ENCODE measurements at places on chromosomes 5 and 9.

DNA sequence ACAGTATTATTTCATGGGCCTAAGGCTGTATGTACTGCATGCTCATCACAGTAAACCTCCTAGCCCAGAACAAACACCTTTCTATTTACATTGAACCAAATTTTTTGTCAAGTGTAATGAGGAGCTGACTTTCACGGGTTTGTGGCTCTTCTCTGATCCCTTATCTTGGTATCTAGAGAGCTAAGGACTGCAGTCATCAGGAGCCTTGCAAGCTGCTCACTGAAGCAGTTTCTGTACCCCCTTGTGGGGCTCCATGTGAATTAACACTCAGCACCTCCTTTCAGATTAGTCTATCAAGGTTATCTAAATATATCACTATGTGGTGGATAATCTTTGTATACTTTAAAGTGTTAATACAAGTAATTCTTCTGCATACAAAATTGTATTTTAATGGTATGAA is 108.2 kb downstream of the AUH start:
- DNase-seq = no peak

- DNase-seq = no peak
Measured at GRCh38 chr5:15719784-15720183, 219.8 kb downstream of the FBXL7 start.

DNA sequence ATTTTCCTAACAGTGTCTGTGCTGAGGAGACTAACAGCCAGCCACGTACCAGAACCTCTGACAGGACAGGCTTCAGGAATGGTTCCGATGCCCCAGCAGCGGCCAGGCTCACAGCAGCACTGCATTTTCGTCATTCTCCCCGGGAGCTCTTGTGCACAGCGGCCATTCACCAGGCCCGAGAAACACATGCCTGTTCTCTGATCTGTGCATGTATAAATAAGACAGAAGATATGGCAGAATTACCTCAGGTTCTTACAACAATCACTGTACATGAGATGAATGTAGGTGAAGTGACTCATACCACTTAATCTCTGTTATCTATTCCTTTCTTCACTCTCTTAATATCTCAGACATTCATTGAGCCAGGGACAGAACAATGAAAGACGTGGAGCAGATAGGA is 143.0 kb downstream of the FBN2 start:
- DNase-seq = no peak

DNA sequence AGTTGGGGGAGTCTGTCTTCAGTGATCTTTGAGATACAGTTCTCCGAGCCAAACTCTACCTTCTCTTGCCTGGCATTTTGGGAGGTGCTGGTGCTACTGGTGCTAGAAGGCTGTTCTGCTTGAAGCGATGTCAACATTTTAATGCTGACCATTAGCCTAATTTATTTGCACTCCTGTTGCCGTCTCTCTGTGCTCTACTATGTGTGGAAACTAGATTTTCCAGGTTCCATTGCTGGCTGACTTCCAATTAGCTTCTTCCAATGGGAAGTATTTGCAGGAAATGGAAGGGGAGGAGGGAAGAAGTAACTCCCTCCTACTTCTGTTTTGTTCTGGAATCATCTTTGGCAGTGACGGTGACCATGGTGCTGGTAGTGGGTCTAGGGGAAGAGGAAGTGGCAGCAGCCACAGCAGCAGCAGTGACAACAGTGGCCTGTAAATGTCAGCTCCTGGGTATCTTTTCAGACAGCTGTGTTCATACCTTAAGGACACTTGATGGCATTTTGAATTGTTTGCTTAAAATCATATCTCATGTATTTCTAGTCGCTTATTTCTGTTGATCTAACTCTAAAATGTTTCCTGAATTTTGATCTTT is 7.9 kb downstream of the TXNDC8 start:
- no peak for DNase-seq

- no peak for DNase-seq
Measured at GRCh38 chr5:172705576-172706084, 64.6 kb downstream of the NEURL1B start.

DNA sequence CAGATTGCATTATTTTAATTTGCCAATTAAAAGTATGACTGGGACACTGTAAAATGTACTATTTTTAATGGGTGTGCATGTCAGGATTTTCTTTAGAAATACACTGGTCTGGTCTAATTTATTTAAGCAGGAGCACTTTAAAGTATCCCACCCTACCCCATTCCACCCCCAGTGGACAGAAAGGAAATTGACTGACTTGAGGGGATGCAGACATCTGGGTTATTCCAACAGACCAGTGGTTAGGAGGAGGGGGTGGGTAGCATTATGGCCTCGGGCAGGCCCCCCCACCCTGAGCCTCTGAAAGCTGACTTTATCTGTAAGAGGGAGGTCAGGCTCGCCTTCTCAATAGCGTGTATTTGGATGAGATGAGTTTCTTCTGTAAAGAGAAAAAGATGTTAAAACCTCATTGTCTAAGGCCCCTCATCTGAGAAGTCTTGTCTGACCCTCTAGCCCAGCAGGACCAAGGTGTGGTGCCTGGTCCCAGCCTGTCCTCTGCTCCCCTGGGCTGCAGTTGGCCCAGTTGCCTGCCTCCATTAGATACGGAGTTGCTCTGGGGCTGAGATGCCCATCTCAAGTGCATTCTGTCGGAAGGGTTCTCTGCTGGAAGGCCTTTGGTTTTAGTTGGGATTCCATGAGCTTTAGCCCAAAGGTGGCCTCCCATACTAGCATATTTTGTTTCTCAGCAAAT is 4.4 kb downstream of the HNRNPAB start:
- no peak for DNase-seq

DNA sequence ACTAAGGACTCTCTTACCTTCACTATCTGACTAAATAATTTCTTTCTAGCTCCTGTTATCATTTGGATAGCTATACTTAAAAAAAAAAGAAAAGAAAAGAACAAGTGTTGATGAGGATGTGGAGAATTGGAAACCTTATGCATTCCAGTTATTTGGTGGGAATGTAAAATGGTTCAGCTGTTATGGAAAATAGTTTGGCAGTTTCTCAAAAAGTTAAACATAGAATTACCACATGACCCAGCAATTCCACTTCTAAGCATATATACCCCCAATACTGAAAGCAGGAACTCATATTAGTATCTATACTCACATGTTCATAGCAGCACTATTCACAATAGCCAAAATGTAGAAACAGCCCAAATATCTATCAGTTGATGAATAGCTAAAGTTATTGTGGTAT is 61.1 kb downstream of the GNA14 start:
- no peak for DNase-seq

DNA sequence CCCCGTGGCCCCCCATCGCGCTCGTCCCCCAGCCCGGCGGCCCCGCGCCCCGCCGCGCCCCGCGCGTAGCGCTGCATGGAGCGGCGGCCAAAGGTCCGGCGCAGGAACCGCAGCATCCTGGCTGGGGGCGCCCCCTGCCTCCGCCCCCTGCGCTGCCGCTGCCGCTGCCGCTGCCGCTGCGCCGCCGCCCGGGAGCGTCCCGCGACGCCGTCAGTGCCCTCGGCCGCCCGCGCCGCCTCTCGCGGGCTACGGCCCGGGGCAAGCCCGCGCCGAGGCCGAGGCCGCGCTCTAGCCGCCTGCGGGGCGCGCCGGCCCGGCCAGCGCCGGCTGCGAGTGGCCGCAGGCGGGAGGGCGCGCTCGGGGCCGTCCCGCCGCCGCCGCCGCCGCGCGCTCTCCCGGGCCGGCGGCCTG is 523 bp downstream of the EPB41L4B start:
- DNase-seq = no peak

- DNase-seq = no peak
Measured at GRCh38 chr5:81755320-81755719, 4.4 kb upstream of the SSBP2 start.

DNA sequence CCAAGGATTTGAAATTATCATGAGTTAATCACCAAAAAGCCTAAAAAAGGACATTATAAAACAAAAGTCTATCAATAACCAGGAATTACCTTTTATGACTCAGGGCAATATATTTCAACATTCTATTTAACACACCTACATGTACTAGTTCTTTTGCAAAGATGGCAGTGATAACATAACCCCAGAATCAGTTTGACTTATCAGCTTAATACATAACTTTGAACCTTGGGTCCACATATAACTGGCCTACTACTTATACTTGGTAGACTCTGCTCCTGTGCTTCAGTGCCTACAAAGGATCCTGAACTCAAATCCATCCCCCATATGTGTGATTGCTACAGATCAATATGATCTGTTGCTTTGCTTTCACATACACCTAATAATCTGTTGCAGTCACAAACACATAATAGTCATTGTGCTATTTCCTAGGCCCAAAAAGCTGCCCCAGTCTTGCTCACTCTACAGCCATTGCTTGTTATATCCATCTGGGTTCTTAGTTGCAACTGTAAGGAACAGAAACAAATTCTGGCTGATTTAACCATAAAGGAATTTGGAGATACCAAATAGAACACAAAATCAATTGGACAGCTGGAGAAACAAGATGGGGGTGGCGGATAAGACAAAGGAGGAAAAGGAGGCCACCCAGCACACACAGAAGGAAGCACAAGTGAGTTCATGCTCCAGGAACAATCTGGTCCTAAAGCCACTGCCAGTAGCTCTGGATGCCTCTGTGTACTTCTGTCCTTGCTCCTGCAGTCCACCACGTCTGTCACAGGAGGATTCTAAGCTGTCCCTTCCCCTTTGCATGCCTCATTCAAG is 25.5 kb downstream of the DEPDC1B start:
- no peak for DNase-seq

GRCh38 chr9:136728548-136729123 is 14.1 kb downstream of the LCN10 start:
- no peak for DNase-seq

DNA sequence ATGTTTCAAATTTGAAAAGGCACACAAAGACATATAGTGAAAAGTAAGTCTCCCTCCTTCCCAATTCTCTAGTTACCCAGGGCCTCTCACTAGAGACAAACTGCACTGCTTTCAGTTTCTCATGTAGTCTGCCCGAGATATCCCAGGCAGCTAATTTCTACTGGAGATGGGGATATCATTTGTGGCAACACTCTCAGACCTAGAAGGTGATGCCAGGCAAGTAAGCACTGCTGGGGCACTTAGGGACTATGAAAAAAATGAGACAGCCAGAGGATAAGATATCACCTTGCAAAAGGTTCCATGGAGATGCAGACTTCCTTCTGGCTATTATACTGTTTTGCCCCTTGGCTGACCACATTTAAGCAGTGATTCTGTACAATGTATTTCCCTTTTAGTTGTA is 12.6 kb downstream of the SIL1 start:
- no peak for DNase-seq

DNA sequence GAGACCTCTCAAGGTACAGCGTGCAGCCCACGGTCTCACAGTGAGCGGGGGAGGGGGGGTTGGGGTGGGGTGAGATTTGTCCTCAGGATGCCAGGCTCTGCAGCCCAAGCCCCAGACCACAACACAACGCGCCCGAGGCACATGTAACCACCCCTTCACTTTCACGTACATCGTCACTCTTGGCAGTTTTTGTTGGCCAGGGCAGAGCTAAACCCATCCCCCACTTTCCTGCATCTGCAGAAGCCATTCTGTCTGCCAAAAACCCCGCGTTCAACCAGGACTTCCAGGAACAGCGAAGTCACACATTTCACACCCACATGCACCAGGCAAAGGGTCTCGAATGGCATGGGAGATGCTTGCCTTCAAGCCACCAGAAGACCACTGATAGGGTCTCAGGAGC is 9.4 kb upstream of the SMIM23 start:
- no peak for DNase-seq

DNA sequence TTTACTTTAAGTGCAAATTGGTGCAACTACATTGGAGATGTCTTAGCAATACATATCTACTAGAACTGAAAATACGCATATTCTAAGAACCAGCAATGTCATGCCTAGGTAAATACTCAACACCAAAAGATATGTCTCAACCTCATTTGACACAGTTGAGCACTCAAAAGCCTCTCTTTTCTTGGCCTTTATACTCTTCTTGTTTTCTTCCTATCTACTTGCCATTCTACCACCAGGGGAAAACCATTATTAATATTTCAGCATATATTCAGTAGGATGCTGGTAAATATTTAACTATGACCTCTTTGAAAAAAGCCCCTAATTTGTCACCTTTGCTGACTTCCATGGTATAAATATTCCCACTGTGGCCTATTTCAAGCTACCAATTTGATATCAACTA is 443.8 kb downstream of the LRRC70 start:
- DNase-seq = no peak

- DNase-seq = no peak
Measured at GRCh38 chr5:145661737-145662485, 173.2 kb downstream of the PRELID2 start.

GRCh38 chr5:101424530-101425175 is 521.6 kb upstream of the ST8SIA4 start:
- no peak for DNase-seq

DNA sequence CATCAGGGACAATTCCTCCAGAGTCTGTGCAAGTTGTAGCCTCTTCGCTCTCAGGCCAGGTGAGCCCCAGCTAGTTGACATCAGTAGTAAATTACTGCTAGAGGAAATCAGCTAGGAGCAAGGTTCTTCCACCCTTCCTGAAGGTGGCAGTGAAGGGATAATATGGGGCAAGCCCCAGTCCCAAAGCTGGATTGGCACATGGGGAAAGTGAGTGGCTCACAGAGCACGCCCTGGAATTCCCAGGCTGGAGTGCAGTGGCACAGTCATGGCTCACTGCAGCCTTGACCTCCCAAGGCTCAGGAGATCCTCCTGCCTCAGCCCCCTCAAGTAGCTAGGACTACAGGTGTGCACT is 82.1 kb downstream of the CYFIP2 start:
- no peak for DNase-seq

- no peak for DNase-seq
Measured at GRCh38 chr9:101536938-101537337, 3.3 kb downstream of the RNF20 start.

DNA sequence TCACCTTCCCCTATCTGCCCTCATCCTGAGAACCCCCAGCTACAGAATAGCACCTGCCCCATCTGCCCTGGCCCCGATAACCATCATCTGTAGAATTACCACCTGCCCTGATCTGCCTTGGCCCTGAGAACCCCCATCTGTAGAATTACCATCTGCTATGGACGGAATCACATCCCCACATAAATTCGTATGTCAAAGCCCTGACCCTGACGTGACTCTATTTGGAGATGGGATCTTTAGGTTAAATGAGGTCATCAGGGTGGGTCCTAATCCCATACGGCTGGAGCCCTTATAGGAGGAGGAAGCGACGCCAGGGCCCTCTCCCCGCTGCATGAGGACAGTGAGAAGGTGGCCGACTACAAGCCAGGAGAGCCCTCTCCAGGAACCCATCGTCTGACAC is 32.6 kb downstream of the SARDH start:
- DNase-seq = no peak

DNA sequence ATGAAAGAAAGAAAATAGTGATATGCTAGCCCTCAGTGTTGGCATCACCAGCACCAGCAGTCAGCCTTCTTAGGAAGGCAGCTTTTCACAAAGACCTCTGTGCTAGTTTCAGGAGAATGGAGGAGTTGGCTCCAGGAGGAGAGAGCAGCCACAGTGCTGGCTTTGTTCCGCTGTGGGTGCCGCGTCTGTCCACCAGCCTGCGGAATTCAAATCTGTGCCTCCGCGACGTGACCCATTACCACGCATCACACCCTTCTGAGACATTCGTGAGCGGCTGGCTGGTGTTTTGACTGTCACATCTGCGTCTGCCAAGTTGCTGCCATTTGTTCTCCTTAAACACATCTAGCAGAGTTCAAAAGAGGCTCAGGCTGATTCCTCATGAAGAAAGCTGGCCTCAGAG is 34.4 kb downstream of the SNX18 start:
- no peak for DNase-seq

Measured in NCI-H2227 treated with DMSO at 0.1 percent for 48 hours (cell line).